ENCODE measurements at places on chromosomes 7 and 10.

DNA sequence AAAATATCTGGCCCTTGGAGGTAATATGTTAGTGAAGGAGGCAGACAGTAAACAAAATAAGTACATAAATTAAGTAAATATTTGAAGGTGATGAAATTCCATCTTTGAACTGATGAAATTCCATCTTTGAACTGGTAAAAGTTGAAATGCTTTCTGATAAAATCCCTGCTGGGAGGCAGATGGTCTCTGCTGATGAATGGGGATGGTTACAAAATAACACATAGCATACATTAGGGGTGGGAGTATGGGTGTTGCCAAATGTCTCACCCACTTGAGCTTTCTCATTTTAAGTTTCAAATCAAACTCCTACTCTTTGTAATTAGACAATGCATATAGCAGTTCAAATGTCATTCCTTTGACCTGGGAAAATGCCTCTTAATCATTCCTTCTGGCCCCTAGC lies 77.5 kb upstream of the SORCS3 start:
- DNase-seq: no peak

GRCh38 chr7:92763636-92764423 lies 72.5 kb downstream of the CDK6 start:
- DNase-seq: no peak

DNA sequence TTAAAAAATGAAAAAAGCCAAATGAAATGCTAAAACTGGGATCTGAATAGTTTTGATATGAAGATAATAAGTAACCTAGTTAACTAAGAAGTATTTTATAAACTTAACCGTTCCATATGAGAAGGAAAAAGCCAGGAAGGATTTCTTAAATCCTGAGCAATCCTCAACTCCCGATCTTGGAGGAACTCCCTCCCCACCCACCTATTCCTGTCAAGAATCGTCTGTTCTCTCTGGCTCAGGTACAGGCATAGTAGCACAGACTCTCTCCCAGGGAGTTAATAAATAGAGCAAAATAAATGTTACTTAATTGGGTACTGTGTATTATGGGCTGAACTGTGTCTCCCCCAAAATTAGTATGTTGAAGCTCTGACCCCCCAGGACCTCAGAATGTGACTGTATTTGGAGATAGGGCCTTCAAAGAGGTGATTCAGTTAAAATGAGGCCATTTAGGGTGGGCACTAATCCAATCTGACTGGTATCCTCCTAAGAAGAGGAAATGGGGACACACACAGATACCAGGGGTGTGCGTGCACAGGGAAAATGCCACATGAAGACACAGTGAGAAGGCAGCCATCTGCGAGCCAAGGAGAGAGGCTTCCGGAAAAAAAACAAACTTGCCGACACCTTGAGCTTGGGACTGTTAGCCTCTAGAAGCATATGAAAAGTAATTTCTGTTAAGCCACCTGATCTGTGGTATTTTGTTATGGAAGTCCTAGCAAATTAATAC lies 28.7 kb downstream of the PUS7 start:
- no peak for DNase-seq

DNA sequence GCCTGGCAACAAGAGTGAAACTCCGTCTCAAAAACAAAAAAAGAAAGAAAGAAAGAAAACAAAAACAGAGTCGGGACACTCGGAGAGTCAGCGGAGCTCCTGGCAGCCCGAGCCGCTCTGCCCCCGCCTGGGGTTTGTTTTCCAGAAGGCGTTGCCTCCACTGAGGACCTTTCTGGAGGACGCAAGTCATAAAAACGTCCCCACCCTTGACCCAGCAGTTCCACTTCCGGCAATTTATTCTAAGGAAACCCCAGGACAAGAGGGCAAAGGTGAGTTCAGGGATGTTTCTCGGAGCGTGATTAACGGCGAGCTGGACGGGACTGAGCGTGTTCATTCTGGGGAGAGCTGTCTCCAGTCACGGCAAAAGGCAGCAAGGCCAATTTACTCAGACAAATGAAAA lies 27.0 kb upstream of the SUN1 start:
- DNase-seq: no peak

DNA sequence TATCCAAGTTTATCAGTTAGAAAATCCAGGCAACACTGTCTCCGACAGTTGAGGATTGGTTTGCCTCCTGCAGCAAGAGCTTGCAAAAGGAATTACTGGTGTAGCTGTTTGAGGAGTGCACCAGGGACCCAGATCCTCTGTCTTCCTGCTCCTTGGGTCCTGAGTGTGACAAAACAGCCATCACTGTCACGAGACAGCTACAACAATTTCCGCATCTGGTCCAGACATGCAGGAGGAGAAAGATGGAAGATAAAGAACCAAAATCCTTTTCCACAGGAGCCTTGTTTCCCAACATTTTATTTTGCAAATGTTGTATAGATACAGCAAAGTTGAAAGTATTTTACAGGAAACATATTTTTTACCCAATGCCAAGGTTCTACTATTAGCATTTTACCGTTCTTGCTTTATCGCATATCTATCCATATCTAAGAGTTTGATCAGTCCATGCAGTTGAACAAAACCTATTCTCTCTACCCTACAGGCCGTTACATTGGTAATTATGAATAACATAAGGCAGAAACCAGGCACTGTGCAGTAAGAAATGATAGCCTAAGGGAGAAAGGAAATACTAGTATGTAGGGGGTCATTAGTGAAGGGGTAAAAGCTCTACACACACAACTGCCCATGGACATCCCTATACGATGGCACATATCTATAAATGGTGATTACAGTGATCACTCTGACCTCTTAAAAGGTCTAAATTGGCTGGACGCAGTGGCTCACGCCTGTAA lies 54.9 kb downstream of the FAM204A start:
- no peak for DNase-seq

GRCh38 chr7:75604408-75604807 lies 112.3 kb downstream of the SPDYE5 start:
- DNase-seq: no peak

DNA sequence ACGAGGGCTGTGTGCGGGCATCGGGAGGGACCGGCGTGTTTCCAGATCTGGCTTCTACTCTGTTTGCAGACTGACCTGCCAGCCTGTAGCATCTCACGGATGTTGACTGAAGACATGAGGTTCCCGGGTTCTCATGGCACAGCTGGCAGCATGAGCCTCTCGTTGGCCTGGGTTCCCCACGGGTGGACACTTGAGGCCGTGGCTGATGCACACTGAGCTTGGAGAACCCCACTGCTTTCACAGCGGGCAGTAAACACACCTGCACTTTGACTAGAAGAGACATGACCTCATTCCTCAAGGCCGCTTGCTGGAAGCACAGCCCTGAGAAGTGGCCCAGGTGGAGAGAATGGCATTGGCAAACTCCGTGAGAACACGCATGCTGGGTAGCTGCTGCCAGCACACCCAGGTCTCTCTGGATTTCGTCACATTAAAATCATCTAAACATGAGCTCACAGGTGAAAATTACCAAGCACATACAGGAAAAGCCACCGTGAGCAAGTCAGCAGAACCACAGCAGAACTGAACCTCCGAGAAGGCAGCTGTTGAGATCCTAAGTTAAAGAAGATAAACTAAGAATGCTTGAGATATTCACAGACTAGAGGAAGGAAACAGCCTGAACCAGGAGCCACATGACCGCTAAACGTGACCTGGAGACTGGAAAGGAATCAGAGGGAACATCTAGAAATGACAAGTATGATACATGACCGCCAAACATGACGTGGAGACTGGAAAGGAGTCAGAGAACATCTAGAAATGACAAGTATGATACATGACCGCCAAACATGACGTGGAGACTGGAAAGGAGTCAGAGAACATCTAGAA lies 32.5 kb downstream of the BNIP3 start:
- no peak for DNase-seq

DNA sequence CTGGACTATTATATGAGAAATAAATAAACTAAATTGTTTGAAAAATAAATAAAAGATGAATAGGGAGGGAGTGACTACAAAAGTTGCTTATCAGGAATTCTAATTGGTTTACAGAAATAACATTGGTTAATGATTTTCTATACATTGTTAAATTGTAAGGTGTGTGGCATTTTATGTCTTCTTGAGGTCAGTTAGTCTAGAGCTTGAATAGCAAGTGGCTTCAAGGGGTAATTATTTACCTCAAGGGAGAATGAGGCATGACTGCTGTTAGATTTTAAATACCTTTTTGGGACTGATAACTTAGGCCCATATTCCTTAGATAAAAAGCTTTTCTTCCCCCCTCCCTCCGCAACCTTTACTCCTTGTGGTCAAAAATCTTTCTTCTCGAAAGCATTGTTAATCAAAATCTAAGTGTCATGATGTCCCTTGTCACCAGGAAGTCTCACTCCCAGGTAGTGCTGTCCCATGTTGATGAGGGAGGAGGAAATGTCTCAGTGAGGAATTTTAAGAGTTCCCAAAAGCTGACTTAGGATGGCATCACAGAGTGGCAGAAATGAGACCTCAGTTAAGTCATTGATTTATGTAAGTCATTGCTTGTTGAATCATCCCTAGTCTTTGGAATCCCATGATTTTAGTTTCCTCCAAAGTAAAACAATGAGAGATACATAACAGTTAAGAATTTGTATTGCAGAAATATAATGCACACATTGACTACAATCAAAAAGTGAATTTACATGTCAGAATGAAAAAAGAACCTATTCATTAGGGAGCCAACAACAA lies 71.5 kb downstream of the MAPK8 start:
- DNase-seq: no peak

DNA sequence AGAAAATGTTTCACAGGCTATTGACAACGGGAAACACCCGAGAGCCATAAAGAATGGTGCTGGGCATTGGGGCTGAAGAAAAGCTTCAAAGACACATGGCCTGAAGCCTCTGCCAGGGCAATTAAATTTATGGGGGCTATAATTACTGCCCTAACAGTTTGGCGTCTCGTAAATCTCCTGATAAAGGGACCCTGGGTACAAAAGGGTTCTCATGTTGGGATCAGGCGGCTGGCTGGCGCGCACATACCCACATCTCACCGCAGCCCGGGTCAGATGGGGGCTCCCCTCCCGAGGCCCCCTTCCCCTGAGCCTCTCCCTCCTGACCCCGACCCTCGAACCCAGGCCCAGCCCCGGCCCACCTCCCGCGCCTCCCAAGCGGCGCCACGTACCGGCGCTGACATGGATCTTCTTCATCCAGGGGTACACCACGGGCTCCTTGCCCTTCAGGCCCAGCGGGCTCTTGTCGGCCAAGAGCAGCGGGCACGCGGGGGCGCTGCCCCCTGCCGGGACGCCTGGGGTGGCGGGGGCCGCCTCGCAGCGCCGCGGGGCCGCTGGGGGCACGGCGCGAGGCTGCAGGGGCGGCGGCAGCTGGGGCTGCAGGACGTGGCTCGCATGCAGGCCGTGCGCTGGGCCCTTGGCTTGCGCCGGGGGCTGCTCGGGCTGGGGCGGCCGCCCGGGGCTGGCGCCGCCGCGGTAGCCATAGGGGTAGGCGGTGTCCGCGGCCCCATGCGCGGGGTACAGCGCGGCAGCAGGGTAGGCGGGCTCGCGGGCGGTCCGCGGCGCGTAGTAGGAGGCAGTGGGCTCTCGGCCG lies 623 bp downstream of the HOXA4 start:
- DNase-seq: no peak

GRCh38 chr10:132987671-132988571 lies 45.6 kb upstream of the CFAP46 start:
- no peak for DNase-seq

DNA sequence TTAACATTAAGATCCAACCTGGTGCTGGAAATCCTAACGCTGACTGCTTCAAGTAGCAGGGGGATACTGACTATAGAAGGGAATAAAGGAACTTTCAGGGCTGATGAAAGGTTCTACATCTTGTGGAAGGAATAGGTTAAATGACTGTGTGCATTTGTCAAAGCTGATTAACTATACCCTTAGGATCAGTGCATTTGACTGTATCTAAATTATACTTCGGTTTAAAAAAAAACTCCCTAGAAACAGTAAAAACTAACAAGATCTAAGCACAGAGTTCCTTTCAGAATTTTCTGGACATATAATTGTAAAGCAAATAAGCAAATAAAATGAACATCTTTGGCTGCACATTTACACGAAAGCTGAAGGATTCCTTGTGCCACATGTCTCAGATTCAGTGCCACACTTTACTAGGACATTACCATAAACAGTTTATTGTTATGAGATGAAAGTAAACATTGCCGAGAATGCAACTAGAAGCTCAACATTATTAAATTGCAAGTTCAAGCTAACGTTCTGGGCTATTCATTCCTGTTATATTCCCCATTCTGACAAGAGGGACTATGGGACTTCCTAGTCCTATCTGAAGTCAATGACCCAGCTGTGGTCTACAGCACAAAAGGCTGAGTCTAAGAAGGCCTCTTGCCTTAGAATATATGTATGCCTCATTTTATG lies 20.7 kb downstream of the ANK3 start:
- no peak for DNase-seq

DNA sequence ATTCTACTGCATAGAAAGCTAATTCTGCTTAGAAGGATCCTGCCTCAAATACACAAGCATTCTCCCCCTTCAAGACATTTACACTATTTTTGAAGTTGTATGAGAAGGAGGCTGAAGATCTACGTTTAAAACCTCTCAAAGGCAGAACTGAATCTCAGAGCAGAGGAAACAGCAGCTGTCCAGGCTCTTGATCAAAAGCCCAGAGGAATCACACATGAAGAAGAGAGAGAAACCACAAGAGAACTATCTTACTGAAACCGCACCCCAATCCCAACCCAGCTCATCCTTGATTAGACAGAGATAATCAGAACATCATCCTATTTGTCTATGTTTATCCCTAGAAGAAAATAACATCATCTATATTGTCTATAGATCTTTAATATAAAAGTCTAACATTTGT lies 2.2 kb upstream of the DNAJC1 start:
- DNase-seq: no peak

DNA sequence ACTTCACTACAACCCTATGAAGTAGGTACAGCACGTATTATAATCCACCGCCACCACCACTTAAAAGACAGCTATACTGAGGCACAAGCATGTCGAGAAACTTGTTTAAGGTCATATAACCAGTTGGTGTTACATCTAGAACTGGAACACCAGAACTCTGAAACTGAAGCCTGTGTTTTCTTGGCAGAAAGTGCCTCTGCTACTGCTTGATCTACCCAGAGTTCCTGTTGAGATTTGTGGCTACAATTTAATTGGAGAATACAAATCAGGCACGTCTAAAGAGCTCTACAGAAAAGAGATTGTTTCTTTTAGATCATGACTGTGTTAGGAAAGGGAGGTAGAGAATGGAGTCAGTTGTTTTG lies 4.3 kb upstream of the ADD3 start:
- DNase-seq: no peak

DNA sequence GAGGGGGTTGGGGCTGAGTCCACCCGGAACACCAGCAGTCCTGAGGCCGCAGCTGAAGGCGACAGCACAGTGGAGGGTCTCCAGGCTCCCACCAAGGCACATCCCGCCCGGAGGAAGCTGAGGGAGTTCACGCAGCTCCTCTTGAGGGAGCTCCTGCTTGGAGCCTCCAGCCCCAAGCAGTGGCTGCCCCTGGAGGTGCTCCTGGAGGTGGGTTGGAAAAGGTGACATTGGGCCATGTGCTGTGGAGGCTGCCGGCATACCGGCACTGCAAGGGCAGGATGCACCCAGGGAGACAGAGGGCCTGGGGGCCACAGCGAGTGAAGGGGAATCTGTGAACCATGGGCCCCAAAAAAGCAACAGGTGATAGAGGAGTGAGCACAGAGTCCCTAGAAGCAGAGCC lies 119.4 kb downstream of the LRRC18 start:
- DNase-seq: no peak

GRCh38 chr10:804787-805619 lies 115.5 kb upstream of the DIP2C start:
- DNase-seq: no peak

All from activated T-cell treated with anti-CD3 and anti-CD28 coated beads for 4 hours (primary cell).